ENCODE measurements at places on chromosomes 7 and 10.

- no peak for DNase-seq
These were observed 86.7 kb downstream of the EPDR1 start for GRCh38 chr7:38007096-38007495.

GRCh38 chr7:148712678-148713329 is 14.1 kb downstream of the CUL1 start:
- DNase-seq: no peak

GRCh38 chr7:43116451-43116850 is 4.0 kb downstream of the HECW1 start:
- DNase-seq: no peak

GRCh38 chr7:98810153-98810802 is 59.5 kb downstream of the TMEM130 start:
- DNase-seq: no peak

DNA sequence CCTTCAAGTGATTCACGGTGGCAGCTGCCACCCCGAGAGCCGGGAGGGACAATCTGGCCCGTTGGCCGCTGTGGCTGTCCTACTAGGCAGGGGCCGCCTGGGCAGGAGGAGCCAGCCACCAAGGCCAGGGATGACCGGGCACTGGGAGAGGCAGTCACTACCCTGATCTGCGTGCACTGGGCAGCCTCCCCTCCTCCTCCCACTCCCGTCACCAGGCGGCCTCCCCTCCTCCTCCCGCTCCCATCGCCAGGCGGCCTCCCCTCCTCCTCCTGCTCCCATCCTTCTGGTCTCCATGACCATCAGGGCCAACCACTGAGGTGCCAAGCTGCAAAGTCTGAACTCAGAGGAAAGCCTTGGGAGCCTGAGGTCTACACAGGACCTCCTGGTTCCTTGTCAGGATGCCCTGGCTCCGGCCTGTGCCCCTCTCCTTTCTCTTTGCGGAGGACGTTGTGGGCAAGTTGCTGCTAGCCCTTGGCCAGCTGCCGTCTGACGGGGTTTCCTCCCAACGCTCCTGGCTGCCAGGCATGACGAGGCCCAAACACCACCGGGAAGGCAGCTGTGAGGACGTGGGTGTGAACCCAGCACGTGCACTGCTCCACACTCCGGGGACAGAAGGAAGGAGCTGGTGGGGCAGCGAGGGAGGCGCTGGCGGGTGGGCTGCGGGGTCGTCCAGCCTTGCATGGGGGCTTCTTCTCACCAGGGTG is 131.1 kb downstream of the WDR37 start:
- no peak for DNase-seq

DNA sequence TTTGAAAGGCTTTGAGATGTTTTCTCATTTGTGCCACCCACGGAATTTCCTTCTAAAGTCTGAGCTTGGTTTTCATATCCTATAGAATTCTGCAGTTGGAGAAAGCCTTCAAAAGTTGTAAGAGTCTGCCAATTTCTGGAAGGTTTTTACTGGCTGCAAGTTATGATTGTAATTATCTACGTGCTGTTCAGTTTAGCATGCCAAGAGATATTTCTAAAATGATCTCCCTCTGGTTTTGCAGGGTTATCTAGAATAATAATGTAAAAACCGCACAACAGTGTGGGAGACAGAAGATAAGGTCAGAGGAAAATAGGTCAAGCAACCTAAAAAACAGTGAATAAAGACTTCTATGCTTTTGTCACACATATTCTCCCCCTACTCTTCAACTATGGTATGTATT is 69.3 kb downstream of the MTERF1 start:
- no peak for DNase-seq

GRCh38 chr10:16964576-16965343 is 147.5 kb upstream of the RSU1 start:
- DNase-seq: no peak

GRCh38 chr10:19974138-19974537 is 157.9 kb downstream of the PLXDC2 start:
- DNase-seq: no peak

GRCh38 chr10:51875610-51876009 is 176.2 kb upstream of the CSTF2T start:
- no peak for DNase-seq

DNA sequence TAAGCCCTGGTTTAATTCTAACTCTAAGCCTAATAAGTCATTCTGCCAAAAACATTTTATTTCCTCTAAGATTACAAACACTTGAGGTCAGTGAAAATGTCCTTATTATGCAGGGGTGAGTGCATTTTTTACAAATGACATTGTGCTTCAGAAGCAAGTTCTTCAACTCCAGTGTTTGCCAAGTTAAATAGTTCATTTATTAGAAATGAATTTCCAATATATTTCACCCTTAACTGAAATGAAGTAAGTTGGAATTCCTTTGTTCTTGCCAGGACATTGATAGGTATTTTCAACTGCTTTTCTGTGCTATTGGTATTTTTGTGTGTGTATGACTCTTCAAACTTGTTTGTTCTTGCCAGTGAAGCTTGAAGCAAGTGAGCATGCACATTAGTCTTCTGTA is 89.5 kb upstream of the CCDC6 start:
- DNase-seq: no peak

DNA sequence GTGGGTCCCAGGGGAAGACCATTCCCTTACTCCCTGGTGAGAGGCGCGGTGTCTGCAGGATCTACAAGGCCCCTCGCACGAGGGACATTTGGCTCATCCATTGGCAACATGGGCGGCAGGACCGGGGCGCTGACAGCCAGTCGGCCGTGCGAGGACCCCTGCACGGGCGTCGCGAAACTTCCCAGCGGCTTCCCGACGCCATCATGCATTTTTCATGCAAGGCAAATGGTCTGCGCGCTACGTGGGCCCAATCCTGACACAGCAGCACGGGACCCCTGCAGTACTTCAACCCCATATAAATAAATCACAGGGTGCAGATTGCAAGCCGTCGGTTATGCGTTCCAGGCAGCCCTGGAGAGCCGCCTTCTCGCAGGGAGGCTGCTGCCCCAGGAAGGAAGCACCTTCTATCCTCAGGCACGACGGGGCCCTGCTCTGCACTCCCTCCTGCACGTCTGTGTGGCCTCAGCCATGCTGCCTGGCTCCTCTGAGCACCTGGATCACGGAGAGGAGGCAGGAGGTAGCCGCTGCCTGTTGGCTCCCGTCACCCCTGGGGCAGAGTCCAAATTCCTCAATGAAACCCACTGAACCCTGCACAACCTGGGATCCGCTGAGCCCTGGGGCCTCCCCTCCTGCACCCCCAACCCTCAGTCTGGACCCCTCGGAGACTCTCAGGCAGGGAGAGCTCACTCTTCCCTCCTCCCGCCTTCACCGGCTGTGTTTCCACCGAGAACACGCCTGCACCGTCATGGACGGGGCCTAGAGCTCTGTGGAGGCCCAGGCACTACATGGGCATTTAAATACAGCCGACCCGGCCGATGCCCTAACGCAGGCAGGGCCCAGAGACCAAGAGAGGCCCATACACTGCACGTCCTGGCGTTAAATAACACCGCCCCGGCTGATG is 90.5 kb downstream of the PDGFA start:
- no peak for DNase-seq
